Heart right ventricle (tissue), 16 donors: ENCODE measurements at places on chromosomes 13 and 19. TPM values are rescaled to one million over a fixed set of nuclear protein-coding genes. Genes with fewer than 3 reads are reported as not detected.

CARD8 gene
- 37.3 TPM for total RNA-seq

PDX1 gene
- not detected for total RNA-seq

SLC25A41 gene
- total RNA-seq: not detected

IZUMO1 gene
- 0.95 TPM for total RNA-seq

PRR22 gene
- total RNA-seq: 1.8 TPM

NFKBIB gene
- total RNA-seq: 24.4 TPM

ZNF763 gene
- 7.1 TPM for total RNA-seq

ZNF536 gene
- 8.4 TPM for total RNA-seq

NOTCH3 gene
- total RNA-seq: 38.5 TPM

KDM4B gene
- 23.4 TPM for total RNA-seq
